AG04449 (cell line): ENCODE measurements at places on chromosomes 16 and 17.

- no peak for DNase-seq
Measured at GRCh38 chr16:85047867-85048455, 20.4 kb downstream of the KIAA0513 start.

- DNase-seq: no peak
Measured at GRCh38 chr16:52577130-52577706, 30.3 kb upstream of the TOX3 start.

- no peak for DNase-seq
Measured at GRCh38 chr17:29518359-29518758, 48.5 kb downstream of the ABHD15 start.

- DNase-seq: no peak
Measured at GRCh38 chr16:51151961-51152663, 1.0 kb upstream of the SALL1 start.

DNA sequence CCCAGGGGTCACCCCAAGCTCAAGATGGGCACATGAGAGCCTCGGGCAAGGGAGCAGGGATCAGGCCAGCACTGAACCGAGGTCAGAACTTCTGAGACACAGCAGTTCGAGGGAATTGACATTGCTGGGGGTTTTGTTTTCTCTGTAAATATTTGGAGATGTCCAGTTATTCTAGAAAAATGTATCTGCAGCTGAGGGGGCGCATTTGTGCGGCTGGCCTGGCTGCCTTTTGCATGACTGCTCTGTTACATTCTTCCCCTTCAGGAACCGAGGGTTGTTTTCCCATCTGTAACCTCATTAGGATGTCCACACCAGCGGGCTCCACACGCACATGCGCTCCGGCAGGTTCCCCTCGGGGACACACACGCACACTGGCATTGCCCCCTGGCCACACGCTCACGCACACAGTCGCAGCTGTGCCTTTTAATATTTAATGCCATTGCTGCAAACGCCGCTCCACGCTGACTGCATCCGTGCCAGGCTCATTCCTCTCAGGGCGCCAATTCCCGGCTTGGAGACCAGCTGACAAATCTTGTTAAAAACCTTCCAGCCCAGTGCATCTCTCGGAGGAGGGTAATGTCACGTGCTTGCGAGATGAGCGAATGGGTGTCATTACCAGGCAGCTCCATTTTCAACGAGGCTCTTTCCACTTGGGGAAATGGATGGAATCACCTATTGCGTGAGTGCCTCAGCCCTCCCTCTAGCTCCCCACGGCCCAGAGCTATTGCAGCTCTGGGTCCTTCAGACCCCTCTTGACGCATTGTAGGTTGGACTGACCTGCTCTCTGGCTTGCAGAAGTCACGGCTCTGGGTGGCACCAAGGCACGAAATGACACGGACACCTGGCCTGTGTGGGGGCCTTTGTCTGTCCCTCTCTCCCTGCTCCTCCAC, 13.1 kb downstream of the CCR7 start:
- peak; percentile 99 for DNase-seq

GRCh38 chr16:57732037-57732436, 3.5 kb upstream of the KATNB1 start:
- no peak for DNase-seq
